ENCODE measurements at places on chromosomes 6 and 20.

GRCh38 chr6:128569732-128570679 lies 49.6 kb upstream of the PTPRK start:
- DNase-seq: peak; percentile 98

DNA sequence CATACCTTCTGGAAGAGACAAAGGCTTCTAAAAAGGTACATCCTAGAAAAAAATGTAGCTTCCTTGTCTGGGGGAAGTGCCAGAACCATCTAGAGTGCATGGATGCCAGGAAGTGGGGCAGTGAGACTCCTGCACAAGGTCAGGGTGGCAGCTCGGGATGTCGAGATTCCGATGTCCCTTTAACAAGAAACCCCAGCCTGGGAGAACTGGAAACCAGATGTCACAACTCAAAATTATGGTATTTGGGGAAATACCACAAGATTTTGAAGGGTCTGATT lies 168.4 kb downstream of the ZDHHC14 start:
- DNase-seq: no peak

DNA sequence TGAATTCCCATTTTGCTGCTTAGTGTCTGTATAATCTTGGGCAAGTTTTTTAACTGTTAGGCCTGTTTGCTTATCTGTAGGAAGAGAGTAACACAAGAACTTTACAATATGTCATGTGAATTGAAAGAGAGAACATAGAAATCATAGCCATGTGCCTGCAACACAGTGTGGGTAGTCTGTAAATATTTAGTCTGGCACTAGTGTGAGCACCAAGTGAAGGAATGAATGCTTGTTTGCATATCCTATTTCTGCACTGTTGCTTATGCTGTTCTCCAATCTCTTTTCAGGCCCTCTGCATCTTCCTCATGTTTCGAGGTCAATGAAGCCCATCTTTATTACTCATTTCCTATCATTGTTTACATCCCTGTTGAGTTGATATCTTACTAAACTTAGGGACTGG lies 49.2 kb downstream of the CBFA2T2 start:
- peak; percentile 4 for DNase-seq

GRCh38 chr6:14882394-14883026 lies 363.4 kb upstream of the JARID2 start:
- no peak for DNase-seq

GRCh38 chr6:43746071-43746470 lies 23.9 kb upstream of the VEGFA start:
- no peak for DNase-seq
